ENCODE measurements at places on chromosomes 13 and 19.
A peak's percentile ranks its signal among the peaks of the same experiment; 100 is the strongest.

DNA sequence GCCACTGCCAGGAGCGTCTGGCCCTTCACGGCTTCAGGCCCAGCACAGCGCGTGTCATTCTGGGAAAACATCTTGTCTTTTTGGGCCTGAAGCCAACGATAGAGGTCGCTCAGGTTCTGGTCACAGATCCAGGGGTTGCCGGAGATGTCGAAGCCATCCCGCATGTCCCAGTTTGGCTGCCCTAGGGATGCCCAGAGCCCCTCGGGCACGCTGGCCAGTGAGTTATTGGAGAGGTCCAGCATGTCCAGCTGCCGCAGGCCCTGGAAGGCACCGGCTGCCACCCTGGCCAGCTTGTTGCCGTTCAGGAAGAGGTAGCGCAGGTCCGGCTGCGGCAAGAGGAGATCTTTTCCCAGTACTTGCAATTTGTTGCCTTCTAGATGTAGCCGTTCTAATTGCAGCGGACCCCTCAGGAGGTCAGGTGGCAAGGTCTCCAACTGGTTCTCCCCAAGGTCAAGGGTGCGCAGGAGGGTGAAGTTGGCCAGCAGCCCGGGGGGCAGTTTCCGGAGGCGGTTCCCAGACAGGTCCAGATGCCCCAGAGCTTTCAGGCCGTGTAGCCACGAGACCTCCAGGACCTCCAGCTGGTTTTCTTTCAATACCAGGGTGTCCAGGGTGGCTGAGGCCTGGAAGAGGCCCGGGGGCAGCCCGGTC is 1.8 kb downstream of the LRG1 start:
- DNase-seq: no peak
- H3K4me1 ChIP-seq: no peaks in the 10 kb centered on the region
- H3K36me3 ChIP-seq: no peaks in the 10 kb centered on the region
- H3K4me3 ChIP-seq: no peak overlapping the region

DNA sequence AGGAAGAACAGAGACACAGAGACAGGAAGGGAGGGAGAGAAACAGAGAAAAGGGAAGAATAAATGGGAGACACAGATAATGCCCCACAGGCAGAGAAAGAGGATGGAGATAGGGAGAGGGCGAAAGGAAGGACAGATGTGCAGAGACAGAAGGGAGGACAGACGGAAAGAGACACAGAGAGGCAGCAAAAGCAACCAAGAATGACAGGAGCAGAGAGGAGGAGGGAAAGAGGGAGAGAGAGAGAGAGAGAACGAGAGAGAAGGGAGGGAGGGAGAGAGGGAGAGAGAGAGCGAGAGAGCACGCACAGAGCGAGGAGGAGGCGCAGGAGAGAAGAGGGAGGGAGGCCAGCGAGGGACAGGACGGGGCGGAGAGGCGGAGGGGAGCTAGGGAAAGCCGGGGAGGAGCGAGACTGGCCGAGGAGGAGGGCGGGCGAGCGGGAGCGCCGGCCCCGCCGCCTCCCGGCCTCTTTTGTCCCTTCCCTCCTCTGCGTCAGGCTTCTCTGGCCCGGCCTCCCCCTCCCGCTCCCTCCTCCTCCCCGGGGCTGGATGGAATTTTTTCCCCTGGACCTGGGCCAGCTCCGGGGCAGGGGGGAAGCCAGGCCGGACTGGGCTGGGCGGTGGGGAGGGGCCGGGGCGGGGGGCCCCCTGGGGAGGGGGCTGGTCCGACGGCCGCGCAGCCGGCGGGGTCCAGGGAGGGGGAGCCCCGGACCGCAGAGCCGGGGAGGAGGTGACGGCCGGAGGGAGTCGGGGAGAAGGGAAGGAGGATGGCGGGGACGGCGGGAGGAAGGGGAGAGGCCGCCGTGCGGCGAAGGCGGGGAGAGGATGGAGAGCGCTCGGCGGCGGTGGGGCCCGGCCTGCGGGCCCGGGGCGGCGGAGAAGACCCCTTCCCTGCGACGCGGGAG is 4.2 kb upstream of the SPACA6 start:
- H3K27ac ChIP-seq: peak overlapping the region; percentile 61
- H3K27me3 ChIP-seq: no peaks in the 10 kb centered on the region
- H3K4me1 ChIP-seq: no peaks in the 10 kb centered on the region
- H3K4me3 ChIP-seq: peak overlapping the region; percentile 32
- peak; percentile 35 for DNase-seq
- H3K36me3 ChIP-seq: peaks cover 19% of the 10 kb centered on the region

DNA sequence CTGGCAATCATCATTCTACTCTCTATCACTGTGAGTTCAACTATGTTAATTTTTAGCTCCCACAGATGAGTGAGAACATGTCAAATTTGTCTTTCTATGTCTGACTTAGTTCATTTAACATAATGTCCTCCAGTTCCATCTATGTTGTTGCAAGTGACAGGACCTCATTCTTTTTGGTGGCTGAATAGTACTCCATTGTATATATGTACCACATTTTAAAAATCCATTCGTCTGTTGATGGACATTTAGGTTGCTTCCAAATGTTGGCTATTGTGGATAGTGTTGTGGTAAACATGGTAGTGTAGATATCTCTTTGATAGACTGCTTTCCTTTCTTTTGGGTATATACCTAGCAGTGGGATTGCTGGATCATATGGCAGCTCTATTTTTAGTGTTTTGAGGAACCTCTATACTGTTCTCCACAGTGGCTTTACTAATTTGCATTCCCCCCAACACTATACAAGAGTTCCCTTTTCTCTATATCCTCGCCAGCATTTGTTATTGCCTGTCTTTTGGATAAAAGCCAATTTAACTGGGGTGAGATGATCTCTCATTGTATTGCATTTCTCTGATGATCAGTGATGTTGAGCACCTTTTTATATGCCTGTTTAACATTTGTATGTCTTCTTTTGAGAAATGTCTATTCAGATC is 124.1 kb downstream of the PCCA start:
- no peak overlapping the region for H3K4me3 ChIP-seq
- DNase-seq: no peak
- no peaks in the 10 kb centered on the region for H3K4me1 ChIP-seq
- no peak overlapping the region for H3K27ac ChIP-seq

DNA sequence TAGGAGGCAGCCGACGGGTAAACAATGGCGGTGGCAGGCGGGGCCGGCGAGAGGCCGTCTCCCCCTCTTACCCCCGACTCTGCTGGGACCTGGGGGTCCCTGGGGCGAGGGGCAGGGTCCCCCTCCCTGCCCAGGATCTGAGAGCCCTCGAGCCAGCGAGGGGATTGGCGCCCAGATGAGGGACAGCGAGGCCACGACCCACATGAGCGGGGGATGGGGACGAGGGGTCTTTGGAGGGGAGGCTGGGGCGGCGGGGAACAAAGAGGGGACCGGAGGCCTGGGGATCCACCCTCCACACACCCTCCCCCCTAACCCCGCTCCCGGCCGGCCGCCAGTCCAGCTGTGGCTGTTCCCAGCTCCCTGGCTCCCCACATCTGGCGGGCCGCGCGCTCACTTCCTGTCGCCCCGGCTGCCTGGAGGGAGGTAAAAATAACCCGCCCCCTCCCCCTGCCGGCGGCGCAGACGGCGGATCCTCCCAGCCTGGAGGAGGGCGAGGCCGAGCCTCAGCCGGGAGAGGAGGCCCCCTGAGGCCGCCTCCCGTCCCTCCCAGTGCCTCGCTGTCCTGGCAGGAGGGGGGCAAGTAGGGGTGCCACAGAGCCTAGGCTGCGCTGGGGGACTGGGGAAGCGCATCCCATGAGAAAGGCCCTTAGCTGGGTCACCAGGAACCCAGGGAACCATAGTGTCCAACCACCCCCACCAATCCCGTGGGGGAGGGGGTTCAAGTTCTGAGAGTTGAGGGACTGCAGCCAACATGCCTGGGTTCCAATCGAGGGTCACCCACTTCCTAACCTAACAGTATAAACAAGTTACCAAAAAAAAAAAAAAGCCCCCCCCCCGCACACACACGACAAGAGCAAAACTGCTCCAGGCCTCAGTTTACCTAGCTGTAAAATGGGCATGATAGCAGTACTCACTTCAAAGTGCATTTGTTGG is 29.3 kb upstream of the NANOS3 start:
- peak; percentile 98 for DNase-seq
- no peaks in the 10 kb centered on the region for H3K27me3 ChIP-seq
- H3K4me1 ChIP-seq: peaks cover 11% of the 10 kb centered on the region
- H3K4me3 ChIP-seq: peak overlapping the region; percentile 41

- no peak overlapping the region for H3K27ac ChIP-seq
- H3K4me1 ChIP-seq: no peaks in the 10 kb centered on the region
- H3K4me3 ChIP-seq: no peak overlapping the region
- no peak for DNase-seq
Measured at GRCh38 chr13:44409595-44409994, 36.0 kb downstream of the SERP2 start.

Measured in small intestine (tissue), 16 donors.